ENCODE measurements at places on chromosomes 1 and 21.

- peak; percentile 68 for DNase-seq
Observed at GRCh38 chr1:11838349-11839272, 9.0 kb downstream of the NPPA start.

- DNase-seq, result no peak
Observed at GRCh38 chr1:38444311-38444710, 397.7 kb upstream of the POU3F1 start.

DNA sequence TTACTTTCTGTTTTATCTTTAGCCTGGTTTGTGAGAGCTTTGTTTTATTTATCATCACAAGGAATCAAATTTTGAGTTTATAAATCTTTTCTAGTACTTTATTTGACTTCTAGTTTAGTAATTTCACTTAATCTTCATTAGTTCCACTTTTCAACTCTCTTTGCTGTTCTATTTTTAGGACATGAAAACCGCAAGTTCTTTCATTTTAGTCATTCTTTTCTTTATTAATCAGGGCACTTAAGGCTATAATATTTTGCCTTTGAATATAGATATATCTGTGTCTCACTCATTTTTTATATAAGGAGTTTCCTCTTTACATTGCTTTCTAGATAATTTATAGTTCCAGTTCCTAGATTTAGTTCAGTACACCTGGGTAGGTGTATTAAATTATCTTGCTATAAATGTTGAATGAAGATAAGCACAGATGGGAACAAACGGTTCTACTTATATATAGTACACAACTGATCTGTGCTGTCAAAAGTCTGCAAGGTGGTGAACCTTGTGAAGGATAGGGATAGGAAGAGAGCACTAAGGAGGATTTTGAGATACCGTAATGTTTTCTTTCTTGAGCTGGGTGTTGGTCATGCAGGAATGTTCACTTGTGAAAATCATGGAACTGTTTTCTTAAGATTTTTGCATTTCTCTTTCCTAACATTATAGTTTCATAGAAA, 402.3 kb downstream of the RYR2 start:
- DNase-seq, result no peak

GRCh38 chr1:1124508-1124785, 8.6 kb upstream of the C1orf159 start:
- DNase-seq, result no peak

- DNase-seq, result no peak
Observed at GRCh38 chr1:226520640-226521355, 27.8 kb upstream of the STUM start.

- no peak for DNase-seq
Observed at GRCh38 chr1:3864884-3865283, 7.6 kb downstream of the DFFB start.

- no peak for DNase-seq
Observed at GRCh38 chr1:210692796-210693195, 364.1 kb downstream of the HHAT start.

DNA sequence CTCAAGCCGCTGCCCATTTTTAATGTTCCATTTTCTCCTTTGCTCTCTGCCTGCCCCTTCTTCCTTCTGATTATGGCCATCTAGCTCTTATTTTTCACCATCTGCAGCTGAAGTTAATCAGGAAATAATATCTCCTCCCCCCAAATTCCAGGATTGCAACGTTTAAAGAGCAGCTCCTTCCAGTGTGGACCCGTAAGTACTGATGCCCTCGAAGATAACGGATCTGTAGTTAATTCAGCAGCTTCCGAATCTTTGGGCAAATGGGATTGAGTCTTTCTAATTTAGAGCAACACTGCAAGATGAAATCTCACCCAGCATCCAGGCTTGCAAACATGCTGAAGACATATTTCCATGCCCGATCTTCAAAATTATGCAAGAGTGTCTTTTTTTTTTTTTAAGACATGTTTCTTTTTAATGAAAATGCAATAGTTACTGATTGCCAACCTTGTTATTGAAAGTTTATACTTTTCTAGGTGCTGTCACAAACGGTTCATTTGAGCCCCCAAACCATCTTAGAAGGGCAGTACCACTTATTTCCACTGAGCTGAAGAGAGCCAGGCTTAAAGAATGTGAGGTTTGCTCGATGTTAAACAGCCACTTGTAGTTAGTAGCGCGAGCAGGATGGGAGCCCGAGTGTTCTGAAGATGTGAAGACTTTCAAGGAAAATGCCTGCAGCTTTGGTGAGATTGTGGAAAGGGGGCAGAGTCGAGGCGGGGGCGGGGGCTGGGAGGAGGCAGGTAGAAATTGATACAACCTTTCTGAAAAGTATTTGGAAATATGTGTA, 10.9 kb upstream of the RCAN3 start:
- DNase-seq, result no peak

DNA sequence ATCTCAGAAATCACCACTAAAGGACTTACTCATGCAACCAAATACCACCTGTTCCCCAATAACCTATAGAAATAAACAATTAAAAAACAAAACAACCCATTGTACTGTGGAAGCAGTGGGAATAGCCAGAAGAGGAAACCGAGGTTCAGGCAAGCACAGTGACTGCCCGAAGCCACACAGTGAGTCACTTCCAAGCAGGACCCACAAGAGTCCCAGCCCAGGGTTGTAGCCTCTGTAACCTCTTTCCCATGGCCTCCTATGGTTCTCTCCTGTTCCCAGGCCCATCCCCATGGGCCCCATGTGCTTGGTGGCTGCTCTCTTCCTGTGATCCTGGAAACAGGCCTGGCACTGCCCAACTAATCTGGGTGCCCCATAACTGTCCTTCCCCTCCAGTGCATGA, 29.0 kb upstream of the HTR1D start:
- no peak for DNase-seq

- DNase-seq, result peak; percentile 29
Observed at GRCh38 chr1:205286335-205286950, 35.1 kb downstream of the NUAK2 start.

- DNase-seq, result no peak
Observed at GRCh38 chr1:241717975-241718374, 65.9 kb downstream of the WDR64 start.

DNA sequence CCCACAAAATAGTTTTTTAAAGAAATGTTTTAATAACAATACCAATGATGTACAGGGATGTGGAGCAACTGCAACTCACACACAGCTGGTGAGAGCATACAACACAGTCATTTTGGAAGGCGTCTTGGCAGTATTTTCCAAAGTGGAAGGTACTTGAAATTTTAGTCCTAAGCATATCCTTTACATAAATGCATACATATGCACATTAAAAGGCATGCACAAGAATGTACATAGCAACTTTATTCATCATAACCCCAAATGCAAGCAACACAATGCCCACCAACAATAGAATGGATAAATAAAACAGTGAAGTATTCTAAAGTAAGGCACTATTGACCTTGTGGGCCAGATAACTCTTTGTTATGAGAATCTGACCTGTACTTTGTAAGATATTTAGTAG, 310.1 kb upstream of the ADGRL2 start:
- DNase-seq, result no peak

- DNase-seq, result no peak
Observed at GRCh38 chr1:172646653-172647052, 12.2 kb upstream of the FASLG start.

- DNase-seq, result no peak
Observed at GRCh38 chr1:187689129-187689528, 860.4 kb downstream of the PLA2G4A start.

DNA sequence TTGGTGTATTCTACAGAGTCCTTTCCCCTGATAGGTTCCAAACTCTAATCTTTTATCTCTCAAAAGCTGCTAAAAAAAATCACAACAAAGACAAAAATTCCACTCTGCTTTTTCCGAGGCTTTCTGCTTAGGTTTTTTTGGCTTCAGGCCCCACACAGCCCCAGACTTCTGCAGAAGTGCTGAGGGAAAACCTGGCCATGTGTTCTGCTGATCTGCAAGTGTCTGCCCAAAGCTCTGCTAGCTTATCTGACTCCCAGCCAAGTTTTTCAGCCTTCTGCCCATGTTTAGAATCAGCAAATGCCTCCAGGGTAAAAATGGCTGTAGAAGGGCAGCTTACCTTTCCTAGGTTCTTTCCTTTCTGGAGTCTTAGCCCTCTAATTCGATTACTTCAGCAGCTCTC, 28.4 kb downstream of the DISP3 start:
- DNase-seq, result no peak

GRCh38 chr1:114043548-114043947, 64.3 kb downstream of the OLFML3 start:
- no peak for DNase-seq

DNA sequence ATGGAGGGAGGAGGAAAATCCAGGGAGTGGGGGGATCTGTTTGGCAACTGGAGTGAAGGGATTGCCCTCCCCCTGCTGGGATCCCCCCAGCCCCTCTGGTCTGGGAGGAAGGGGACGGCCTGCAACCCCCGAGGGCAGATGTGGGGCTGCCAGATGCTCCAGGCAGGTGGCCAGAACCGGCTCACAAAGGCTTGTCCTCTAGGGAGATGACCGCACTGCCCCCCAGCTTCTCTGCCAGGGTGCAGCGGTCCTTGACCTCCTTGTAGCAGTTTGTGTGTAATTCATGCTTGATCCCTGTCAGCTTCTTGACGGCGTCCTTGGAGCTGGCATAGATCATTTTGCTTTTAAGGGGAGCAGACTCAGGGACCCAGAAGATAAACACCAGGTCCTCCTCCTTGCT, 69.2 kb downstream of the ROR1 start:
- DNase-seq, result no peak

DNA sequence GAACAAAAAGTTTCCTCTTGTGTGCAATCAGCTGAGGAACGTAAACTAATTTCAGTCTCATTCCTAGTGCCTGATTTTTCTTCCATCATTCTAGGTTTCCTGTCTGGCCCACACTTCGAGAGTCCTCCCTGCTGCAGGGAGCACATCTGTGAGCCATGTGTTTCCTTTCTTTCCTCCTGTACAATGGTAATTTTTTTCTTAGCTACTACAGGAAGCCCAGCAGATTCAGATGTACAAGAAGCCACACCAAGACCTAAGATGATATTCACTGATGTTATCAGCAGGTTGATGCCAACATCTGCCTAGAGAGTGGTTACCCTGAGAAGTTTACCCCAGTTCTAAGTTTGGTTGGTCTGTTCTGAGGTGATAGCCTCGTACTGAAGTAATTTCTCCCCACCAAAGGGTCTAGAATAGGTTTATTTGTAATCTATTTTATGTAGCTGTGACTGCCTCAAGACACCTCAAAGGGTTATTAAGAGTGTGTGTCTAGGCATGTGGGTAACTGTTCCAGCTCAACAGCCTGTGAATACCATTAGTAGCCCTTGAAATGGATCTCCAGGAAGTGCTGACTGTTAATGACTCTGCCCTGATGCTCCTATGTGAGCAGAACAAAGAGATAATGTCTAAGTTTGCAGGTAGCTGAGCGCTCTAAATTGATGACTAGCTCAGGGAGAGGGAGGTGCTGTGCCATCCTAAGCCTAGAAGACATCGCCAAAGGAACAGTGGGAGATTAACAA, 31.7 kb upstream of the CLDN14 start:
- DNase-seq, result no peak

DNA sequence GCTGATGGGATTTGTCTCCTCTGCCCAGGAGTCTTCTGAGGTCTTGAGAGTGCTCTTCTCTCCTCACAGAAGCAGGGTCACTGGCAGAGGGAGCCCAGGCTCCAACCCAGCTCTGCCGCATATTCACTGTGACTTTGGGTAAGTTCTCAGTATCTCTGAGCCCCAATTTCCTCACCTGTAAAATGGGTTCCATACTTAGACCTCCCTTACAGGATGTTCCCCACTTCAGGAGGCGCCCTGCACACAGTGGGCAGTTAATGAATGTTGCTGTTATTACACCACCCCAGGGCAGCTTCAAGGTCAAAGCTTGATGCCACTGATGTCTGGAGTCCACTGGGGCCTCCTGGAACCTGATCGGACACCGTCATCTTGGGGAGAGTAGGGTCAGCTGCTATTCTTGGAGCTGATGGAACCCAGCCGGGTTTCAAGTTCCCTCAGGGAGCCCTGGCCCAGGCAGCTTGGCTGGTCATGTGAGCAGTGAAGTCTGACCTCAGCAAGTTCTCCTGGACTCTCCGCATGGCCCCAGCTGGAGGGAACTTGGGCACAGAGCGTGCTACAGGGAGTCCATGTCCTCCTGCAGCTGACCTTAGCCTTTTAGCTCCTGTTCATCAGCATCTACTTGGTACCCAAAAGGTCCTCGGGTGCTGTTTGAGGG, 21.8 kb downstream of the COA7 start:
- DNase-seq, result no peak

GRCh38 chr1:16289959-16290358, 53.0 kb upstream of the CPLANE2 start:
- DNase-seq, result no peak

Data from activated CD4-positive, alpha-beta T cell treated with anti-CD3 and anti-CD28 coated beads for 1 hour (primary cell).